ENCODE measurements at places on chromosomes 13 and 19.

GRCh38 chr13:38417727-38418126 is 68.1 kb downstream of the UFM1 start:
- DNase-seq = no peak

DNA sequence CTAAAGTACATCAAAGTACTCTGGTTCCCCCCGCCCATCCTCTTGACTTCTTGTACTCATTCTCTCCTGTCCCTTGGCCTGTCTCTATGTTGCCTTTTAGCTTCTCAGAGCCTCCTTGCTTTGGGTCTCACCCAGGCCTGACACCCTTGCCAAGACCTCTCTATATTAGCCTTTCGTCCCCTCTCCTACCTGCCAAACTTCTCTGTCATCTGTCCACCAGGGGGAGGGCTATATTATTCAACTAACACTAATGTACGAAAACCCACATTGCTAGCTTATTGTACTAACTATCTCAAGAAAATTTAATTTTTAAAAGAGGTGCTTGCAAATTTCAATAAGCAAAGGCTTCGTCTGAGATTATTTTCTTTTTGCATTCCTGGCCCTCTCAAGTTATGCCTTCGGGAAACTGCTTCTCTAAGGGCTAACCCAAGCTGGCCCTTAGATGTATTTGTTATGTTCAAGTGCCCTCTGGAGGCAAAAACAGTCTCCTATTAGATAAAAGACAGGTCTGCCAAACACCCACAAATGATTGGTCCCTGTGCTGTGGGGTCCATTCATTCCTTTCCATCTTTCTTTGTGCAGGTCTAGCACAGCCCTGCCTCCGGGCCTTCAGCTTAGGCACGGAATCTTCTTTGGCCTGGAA is 6.3 kb upstream of the MRPS31 start:
- peak; percentile 55 for DNase-seq

GRCh38 chr13:76440568-76440967 is 445.6 kb downstream of the KCTD12 start:
- no peak for DNase-seq

- DNase-seq = no peak
Measured at GRCh38 chr13:109740121-109740520, 46.3 kb downstream of the IRS2 start.

GRCh38 chr13:20043207-20043925 is 84.8 kb downstream of the ZMYM2 start:
- no peak for DNase-seq

GRCh38 chr13:105406551-105406950 is 1128.9 kb downstream of the EFNB2 start:
- DNase-seq = no peak

- no peak for DNase-seq
Measured at GRCh38 chr19:18521692-18522123, at the start of gene ELL. ELL (minus strand) TSS chr19:18522070; CDS start chr19:18522055, 15 bp downstream.

DNA sequence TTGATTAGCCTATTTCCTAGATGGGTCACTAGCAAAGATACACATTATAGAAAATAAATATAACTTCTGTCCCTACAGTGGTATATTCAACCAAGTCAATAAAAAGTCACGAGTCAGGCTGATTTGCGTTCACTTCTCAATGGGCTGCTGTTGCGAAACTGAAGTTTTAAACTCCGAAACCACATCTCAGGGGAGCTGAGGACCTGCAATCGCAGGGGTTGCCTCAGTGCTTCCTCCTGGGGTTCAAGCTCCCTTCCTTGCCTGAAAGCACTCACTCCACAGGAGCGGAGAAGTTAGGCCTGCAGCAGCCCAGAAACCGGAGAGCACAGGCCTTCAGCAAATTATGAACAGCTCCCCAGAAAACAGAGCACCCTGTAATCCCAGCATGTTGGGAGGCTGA is 39.6 kb downstream of the RAB20 start:
- no peak for DNase-seq

DNA sequence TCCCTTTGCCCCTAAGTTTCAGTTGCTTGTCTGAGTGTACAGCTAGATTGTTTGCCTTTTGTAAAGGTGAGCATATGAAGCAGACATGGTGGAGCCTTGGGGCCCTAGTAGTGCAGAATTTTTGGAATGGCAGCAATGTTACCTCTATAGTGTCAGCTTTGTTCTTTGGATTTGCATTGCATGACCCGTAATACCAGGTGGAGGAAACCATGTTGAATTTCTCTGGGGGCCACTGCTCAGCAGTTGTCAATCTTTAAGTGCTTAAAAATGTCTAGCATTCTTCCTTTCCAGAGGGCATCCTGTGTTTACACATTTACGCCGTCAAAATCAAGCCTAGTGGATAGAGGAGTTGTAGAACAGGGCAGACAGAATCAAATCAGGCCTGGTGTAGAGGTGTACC is 303.3 kb downstream of the ATP8A2 start:
- no peak for DNase-seq

DNA sequence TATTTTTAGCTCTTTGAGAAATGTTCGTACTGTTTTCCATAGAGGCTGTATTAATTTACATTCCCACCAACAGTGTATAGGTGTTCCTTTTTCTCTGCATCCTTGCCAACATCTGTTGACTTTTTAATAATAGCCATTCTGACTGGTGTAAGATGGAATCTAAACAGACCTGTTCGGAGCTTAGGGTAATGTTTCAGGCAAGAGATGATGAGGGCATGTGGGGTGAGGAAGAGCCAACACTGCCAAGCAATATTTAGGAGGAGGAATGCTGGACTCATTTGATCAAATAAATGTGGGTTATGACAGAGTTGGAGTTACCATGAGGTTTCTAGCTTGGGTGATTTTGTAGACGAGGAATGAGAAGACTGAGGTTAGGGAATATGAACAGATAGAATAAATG is 382.9 kb downstream of the KLF12 start:
- no peak for DNase-seq

DNA sequence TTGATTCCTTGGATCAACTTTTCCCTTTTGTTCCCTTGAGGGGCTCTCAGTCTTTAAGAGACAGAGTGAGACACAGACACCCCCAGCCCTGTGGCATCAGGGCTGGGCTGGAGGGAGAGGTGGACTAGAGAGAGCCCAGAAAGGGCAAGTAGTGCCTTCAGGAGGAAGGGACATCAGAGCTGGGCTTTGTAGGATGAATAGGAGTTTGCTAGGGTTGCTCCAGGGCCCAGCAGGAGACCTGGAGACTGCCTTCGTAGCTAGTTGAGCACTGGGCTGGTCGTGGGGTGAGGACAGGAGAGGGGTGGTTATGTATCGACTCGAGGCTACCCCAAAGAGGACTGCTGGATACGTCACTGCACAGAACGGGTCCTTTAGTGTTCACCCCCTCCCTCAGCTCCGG is 5.4 kb downstream of the MAP1S start:
- DNase-seq = no peak

- no peak for DNase-seq
Measured at GRCh38 chr19:29842471-29843179, 30.8 kb downstream of the CCNE1 start.

- DNase-seq = peak; percentile 60
Measured at GRCh38 chr19:39252458-39252857, 3.8 kb upstream of the IFNL4 start.

DNA sequence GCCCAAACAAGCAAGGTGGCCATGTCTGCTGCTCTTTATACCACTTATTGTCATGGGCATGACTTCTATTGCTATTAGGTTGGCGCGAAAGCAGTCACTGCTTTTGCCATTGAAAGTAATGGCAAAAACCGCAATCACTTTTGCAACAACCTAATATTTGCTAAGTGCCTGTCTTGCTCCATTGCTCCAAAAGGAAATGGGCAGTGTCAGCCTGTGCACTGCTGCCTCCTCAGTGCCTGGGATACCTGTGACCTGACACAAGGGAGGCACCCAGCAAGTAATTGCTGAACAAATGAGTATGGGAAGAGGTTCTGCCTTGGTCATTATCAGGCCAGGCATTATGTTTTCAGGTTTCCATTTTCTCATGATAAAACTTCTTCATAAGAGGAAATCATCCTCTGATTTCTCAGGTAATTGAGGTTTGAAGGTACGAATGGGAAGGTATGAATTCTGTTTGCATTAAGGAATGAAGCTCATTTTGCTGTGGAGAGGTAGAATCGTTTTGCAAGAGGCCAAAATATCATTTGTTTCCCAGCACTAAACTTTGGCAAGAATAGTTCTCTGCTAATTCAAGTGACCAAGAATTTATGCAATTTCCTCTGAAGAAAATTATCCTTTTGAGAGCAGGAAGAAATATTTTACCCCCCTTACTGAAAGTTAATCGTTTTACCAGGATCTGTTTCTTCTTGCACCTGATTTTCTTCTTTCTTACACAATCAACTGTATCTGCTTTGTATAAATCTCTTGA is 128.4 kb upstream of the SPRY2 start:
- no peak for DNase-seq

GRCh38 chr13:52061587-52061986 is 37.1 kb downstream of the UTP14C start:
- DNase-seq = no peak

- no peak for DNase-seq
Measured at GRCh38 chr13:31814536-31814935, 75.2 kb downstream of the RXFP2 start.

- no peak for DNase-seq
Measured at GRCh38 chr13:19985219-19985556, 26.7 kb downstream of the ZMYM2 start.

DNA sequence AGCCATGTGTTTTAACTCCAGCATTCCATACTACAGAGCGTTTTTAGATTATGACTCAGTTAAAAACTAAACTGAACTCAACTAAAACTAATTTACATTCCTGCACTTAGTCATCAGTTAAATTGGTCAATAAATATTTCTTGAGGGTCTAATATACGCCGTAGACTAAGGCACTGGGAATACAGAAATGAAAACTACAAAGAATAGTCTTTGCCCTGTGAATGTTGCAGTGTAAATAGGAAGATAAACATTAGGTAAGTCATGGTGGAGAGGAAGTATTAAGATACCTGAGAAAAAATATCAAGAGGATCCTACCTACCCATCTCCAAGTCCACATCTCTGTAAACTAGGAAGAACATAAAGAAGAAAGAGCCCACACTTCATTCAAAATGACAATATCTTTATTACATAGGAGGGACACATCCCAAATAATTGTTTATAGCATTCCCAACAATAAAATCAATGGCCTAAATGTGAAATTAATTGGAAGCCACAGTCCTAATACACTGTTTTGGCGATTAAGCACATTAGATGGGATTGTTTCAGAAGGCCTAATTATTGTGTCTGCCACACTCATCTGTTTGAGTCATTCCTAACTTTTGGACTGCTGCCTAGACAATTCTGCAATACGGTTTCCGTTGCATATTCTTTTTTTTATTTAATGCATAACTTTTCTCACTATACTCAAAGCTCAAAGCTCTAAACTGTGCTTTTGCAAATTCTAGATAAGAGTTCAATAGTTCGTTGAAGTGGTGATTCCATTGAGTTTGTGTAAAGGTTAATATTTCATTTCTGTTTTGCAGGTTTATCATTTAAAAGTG is 52.9 kb downstream of the MBNL2 start:
- no peak for DNase-seq

DNA sequence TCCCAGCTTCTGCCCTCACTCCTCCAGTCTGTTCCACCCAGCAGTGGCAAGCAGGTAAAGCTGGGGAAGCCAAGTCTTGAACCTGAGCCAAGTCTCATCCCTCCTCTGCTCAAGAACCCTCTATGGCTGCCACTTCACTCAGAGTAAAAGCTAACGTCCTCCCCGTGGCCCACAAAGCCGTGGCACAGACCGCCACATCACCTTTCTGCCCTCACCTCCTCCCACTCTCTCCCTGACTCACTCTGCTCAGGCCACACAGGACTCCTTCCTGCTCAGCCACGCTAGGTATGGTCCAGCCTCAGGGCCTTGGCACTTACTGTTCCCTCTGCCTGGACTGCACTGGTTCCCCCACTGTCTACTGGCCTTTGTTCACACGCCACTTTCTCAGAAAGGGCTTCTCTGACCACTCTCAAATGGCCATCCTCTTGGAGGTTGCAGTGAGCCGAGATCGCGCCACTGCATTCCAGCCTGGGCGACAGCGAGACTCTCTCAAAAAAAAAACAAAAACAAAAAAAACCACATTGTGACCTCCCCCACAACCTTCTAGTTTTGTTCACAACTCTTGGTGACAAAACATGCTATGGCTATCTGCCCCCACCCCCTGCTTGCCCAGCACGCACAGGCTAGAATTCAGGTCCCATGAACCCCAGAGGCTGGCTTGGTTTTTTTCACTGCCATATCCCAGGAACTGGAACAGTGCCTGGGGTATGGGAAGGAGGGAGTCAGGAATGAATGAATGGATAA is 15.8 kb downstream of the NDUFB7 start:
- no peak for DNase-seq

DNA sequence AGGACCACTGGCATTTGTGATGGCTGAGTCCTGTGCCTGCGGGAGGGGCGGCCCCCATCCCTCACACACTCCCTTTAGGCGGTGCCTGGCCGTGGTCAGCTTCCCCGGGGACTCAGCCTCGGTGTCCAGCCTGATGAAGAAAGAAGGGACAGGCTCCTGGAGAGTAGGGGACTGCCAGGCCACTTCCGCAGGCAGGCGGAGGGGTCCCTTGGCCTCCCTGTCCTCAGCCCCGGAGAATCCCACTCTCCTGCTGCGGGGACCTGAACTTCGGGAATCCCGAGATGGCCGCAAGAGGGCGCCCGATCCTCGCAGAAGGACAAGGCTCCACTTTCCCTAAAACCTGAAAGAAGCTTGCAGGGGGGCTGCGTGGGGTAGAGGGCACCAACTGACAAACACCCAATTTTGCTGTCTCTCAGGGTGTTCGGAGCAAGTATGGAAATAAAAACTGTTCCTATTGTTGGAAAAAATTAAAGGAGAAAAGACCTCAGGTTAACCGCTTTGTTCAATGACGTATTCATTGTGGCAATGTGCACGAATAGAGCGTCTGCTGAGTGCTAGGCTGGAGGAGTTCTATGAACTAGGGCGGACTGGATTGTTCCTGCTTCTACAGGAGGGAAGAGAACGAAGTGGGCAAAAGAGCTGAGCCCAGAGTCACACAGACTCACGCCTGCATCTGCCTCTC is 297.3 kb downstream of the ZNF536 start:
- DNase-seq = peak; percentile 10

GRCh38 chr19:55552620-55553019 is 7.3 kb upstream of the SBK3 start:
- DNase-seq = no peak

GRCh38 chr13:70107498-70108281 is at the start of gene ATXN8OS:
ATXN8OS (plus strand) TSS chr13:70107826.
- DNase-seq = no peak

GRCh38 chr19:40688987-40689338 is 1.5 kb downstream of the NUMBL start:
- no peak for DNase-seq

DNA sequence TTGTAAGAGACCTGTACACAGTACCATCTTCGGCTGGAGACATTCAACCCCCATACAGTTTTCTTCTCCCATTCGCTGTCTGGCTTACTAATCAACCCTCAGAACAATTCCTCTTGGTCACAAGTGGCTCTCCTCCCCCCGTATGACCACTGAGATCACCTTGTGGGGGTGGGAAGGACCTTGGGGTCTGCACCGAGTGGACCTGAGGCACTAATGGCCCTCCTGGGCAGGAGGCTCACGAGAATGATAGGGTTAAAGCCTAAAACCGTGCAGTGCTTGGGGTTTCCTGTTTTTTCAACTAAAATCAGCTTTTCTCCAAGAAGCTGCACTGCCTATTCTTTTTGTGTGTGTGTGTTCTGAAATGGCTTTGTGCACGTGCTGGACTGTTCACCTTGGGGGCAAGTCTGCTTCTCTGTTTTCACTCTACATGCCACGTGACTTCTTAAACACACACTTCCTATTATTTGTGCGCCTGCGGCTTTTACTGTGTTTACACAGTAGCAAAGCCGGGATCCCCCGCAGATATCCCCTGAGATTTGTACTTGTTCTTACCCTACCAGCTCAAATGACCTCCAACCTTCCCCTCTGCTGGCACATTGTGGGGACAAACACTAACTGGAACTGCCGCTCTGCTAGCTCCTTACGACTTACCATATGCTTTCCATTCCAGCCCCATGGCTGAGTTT is 12.3 kb downstream of the RBM26 start:
- DNase-seq = peak; percentile 44

Measured in DMS 273 treated with DMSO at 0.1 percent for 48 hours (cell line).